Mesenteric fat pad (tissue), 1 donor: ENCODE measurements at places on chromosomes 5 and 9. TPM values are rescaled to one million over a fixed set of nuclear protein-coding genes. Genes with fewer than 3 reads are reported as not detected.

DNA sequence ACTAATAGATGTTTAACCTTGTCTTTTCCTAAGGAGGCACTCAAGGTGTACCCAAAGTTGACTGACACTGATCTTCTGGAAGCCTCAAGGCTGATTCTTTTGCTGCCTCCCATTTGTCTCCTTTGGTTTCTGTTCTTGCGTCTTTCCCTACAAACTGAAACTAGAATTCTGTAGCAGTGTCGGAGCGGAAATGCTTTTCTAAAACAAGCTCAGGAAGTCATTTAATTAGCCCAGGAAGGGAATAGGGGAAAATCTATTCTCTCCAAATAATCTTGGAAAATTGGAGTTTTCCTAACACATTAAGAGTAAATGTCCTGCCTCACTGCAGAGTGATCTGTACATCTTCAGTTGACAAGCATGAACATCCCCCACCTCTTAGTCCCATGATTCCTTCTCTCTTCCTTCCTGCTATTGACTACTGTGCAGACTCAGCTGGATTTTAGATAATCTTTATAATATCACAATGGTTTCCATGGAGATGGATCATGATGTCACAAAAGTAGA, 182.7 kb downstream of the NR3C1 start:
- DNase-seq, result no peak

DNA sequence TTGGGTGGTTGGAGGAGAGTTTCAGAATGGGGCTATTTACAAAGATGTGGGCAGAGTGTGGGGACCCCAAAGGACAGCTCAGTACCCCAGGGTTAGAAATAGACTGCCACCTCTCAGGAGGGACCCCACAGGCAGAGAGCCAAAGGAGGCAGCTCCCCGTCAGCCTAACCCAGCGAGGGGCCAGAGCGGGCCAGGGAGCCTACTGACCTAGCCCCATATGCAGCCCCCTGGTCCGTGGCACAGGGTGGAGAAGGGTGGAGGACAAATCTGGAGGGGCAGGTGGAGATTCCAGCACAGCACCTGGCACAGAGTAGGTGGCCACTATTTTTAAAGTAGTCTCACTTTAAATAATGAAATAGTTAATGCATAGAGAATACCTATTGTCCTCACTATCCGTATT, 67.2 kb upstream of the ANGPTL2 start:
- DNase-seq, result no peak

Gene FBP1
- 14.5 TPM for total RNA-seq

Gene RAD23B
- 165 TPM for total RNA-seq

GRCh38 chr5:29131285-29131684, 2062.2 kb upstream of the CDH6 start:
- DNase-seq, result no peak
